ENCODE measurements at places on chromosomes 3 and 15.
A peak's percentile ranks its signal among the peaks of the same experiment; 100 is the strongest.

GRCh38 chr3:115576325-115576875 is 46.9 kb upstream of the GAP43 start:
- DNase-seq, result no peak

DNA sequence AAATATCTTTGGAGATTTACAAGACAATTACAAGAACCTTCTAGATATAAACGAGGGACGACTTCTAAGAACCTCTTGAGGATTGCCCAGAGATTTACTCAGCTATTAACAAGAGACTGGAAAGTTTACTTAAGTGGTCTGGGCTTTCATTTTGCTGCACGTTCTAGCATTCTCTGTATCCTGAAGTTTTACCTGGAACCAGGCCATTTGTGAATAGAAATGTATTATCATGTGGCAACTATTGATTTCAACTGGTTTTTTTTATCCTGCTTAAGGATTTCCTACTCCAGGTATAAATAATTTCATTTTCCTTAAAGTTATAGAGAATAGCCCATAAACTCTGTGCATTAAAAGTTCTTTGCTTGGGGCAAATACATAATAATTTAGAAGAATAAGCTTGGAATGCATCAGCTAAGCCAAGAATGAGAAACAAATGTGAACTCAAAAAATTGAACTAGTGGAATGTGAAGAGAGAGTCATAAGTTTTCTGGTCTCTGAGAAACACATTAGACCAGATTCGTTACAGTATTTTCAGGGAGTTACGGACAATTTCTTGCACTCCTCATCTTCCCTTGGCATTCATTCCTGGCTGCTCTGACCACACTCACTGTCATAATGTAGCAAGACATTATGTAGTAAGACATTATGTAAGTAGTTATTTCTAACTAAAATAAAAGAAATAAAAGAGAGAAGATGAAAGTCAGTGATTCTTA is 1.3 kb downstream of the AQP9 start:
- DNase-seq, result no peak

GRCh38 chr3:124887177-124887931 is at the start of gene ITGB5:
TSS of gene ITGB5 (minus strand) at chr3:124887365. CDS start at chr3:124887000, 365 bp downstream.
- DNase-seq, result peak; percentile 29

- no peak for DNase-seq
These were observed 34.5 kb upstream of the CHST2 start for GRCh38 chr3:143084856-143085731.

DNA sequence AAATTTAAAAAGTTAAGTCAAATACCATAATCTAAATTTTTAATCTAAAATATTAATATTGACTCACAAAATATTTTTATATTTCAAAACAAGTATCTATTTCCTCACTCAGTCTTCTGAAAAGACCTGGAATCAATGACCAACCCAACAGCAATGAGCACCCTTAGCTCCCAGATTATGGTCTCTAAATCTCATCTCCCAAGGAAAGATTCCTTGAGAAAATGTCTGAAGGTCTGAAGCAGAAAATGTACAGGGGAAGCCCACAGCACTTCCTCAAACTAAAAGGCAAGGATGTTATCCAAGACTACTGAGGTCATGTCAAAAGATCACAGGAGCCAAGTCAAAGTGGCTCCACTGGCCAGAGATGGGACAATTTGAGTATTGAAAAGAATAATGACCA is 51.0 kb upstream of the SLCO2A1 start:
- no peak for DNase-seq

DNA sequence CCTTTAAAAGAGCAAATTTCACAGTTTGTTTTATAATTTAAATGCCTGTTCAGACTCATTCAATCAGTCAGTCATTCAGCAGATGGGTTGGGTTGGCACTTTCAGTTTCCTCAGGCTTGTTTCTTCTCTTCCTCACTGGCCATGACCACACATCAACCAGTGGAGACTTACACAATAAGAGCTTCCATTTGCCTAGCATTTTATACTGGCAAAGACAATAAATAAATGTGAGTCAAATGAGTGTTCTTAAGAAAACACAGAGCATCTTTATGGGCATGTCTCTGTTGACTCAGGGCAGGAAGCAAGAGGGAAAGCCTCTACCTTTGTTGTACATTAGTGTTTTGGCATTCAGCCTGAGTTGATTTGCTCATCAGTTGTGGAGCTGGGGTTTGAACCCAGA is 122.6 kb downstream of the EPHB1 start:
- DNase-seq, result no peak
